ENCODE measurements at places on chromosomes 4 and X. TPM values are rescaled to one million over a fixed set of nuclear protein-coding genes. Genes with fewer than 3 reads are reported as not detected.

- no peak for DNase-seq
These were observed 199.4 kb downstream of the SMIM20 start for GRCh38 chr4:26113339-26113940.

DNA sequence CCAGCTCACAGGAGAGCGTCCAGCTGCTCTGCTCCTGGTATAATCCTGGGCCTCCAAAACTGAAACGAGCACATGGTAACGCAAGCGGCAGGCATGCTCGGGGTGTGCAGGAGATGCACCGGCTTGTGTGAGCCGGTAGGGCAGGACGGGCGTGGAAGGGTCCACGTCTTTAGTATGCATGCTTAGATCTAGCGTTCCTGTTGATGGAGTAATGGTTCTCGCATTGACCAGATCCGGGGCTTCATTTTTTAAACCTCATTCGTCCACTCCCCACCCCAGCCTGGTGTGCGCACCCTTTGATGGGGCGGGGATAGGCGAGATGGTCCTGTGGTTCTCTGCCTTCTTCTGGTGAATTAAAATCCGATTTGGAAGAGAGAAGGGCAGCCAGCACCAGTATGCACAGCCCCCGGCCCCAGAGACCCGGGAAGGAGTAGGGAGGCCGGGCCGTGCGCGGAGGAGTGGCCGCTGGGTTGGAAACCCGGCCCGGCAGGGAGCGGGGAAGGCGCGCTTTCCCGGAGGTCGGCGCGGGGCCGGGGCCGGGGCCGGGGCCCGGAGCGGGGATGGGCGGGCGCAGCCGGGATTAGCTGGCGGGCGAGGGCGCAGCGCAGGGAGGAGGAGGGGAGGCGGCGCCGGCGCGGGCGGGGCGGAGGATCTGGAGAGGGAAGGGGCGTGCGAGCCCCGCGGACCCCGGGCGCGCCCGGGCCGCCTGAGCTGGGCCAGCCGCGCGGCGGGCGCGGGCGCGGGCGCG, 39.9 kb downstream of the FAM149A start:
- no peak for DNase-seq

DNA sequence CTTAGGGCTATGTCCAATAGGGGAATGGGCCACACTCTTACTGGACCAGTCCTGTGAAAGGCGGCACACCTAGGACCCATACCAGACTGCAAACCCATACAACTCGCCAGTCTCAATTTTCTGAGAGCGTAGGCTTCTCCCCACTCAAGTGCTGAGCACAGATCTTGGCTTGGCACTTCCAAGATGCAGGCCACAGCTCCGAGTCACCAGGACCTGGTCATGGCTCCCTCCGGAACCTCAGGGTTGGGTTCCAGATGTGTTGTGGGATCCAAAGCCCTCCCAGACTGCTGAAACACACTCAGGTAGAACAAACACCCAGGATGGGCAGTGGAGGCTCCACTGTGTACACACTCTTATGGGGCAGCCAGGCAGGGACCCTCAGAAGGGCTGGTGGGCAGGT, 103.3 kb downstream of the TMEM144 start:
- DNase-seq: no peak

DNA sequence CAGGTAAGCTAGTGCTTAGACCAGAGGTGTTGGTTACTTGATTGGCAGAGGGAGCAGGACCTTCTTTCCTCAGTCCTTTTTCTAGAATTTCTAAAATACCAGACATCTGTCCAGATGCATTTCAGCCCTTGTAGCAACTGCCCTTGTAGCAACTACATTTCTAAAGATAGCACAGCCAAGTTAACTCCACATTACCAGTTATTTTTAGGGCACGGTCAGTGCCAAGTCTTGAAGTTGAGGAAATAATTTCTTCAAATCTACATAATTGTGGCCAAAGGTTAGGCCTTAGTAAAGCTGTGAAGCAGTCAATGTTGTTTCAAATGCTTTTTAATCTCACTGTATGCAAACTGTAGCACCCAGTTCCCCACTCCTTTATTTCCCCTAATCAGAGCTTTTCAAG, 62.9 kb downstream of the MID1IP1 start:
- no peak for DNase-seq

- DNase-seq: no peak
These were observed 27.6 kb downstream of the CYTL1 start for GRCh38 chr4:4991541-4992099.

Gene NEUROG2
- not detected for total RNA-seq
